DMS 273 treated with DMSO at 0.1 percent for 48 hours (cell line): ENCODE measurements at places on chromosomes 12 and 14.

DNA sequence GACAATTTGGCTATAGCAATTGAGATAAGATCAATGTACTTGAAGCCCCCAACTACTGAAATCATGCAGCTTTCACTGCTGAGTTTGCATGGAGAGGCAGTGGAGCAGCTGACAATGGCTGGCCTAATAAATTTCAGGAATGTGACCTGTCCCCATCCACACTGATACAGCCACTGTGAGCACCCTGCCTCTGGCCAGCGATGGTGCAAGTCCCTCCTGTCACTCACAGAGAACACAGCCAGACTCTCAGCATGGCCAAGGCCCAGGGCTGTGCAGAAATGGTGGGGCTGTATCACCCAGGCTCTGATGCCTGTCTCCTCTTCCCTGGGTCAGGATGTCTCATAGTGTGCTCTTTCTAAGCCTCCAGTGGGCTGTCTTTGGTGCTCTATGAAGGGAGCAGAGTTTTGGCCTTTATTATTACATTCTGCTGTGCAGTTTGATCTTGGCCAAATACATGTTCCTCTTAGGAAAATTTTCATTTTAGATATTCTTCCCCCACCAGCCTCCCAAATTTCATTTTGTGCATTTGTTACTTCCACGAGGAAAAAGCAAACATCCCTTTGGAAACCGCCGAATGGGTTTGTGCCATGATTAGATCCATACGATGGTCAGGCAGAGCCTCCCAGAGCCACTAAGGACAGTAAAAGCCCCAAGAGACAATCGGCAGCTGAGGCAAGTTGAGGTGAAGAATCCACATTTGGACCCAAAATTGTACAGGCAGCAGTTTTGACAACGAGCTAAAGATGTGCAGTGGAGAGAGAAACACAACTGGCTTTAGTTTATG, 85.1 kb upstream of the WSCD2 start:
- no peak for DNase-seq

- DNase-seq, result no peak
Measured at GRCh38 chr14:32075672-32076277, 1.3 kb upstream of the ARHGAP5 start.

DNA sequence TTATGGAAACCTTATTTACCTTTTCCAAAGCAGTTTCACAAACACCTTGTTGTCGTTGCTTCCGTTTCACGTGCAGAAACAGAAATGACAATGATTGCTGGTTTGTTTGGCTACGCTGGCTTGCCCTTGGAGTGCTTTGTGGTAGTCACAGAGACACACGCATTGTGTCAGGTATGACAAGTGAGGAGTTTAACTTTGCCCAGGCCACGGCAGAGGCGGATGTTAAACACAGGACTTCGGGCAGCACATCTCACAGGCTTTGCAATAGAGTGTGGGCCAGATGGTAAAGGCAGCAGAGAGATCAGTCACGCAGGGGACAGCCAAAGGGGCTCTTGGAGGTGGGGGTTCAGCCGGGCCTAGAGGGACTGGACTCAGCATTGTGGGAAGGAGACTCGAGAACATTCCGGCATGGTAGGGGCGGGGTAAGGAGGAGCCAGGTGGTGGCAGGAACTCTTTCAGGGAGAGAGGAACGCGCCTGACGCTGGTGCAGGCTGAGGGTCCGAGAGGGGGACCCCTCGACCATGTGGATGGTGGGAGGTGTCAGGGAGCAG, 59.8 kb upstream of the KCNA1 start:
- no peak for DNase-seq

DNA sequence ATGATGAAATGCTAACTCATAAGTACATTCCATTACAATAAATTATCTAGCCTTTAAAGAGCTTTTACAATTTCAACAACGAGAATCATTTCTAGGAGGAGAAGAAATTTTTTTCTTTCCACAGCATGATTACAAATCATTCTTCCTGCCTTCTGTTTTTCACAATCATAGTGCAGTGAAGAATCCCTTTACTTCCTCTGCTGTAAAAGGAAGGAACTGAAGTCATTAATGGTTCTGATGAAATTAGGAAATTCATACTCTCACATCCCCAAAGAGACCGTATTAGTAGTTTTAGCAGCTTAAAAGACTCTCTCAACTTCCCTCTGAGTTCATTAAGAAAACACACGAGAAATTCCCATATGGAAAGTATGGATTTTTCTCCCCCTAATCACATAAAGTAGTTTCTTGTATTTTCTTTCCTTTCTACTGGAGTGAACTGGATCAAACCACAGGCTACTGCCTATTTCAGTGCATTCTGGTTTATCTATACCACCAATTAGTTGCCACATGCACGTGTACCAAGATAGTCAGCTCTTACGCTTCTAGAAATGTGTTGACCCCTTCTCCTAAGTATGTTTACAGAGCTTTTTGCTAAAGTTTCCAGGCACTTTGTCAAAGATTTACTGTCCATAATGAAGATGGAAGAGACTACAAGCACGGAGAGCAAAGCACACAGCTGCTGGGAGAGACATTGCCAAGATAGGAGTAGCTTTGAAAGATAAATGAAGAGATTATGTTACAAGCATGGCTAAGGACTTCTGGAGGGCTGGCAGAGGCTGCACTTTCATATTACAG, 58.9 kb upstream of the KITLG start:
- DNase-seq, result peak; percentile 75

GRCh38 chr14:92584816-92585215, 71.2 kb downstream of the RIN3 start:
- DNase-seq, result no peak

- DNase-seq, result peak; percentile 72
Measured at GRCh38 chr12:105920161-105920684, 218.5 kb downstream of the NUAK1 start.

GRCh38 chr14:69625299-69626131, 14.1 kb downstream of the SUSD6 start:
- DNase-seq, result no peak

GRCh38 chr14:70856851-70857495, 47.7 kb upstream of the MAP3K9 start:
- no peak for DNase-seq

DNA sequence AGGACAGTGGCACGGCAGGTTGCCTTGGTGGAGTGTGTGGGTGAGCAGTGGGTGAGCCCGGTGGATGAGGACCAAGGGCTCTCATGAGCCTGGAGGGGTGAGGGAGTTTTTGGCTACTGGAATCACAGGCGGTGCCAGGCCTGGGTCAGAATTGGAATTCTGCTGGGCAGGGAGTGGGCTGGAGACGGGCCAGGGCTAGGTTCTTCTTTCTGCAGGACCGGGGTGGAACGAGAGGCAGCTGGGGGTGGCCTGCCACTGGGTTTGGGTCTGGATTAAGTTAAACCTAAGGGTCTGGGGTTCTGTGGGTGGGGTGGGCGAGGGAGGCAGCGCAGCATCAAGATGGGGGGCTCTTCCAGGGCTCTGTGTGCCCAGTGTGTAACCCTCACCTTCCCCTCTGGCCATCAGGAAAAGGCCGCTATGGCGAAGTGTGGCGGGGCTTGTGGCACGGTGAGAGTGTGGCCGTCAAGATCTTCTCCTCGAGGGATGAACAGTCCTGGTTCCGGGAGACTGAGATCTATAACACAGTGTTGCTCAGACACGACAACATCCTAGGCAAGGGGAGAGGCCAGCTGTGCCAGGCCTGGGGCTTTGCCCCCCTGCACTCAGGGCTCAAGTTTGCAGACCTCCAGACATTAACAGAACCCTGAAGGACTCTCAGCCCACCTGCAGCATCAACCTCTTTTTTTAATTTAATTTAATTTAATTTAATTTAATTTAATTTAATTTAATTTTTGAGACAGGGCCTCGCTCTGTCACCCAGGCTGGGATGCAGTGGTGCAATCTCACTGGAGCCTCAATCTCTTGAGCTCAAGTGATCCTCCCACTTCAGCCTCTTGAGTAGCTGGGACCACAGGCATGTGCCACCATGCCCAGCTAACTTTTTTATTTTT, 7.0 kb downstream of the ACVRL1 start:
- no peak for DNase-seq

GRCh38 chr12:4386801-4387200, 7.3 kb upstream of the FGF23 start:
- DNase-seq, result no peak

GRCh38 chr12:12606781-12607589, 4.7 kb upstream of the CREBL2 start:
- DNase-seq, result no peak

DNA sequence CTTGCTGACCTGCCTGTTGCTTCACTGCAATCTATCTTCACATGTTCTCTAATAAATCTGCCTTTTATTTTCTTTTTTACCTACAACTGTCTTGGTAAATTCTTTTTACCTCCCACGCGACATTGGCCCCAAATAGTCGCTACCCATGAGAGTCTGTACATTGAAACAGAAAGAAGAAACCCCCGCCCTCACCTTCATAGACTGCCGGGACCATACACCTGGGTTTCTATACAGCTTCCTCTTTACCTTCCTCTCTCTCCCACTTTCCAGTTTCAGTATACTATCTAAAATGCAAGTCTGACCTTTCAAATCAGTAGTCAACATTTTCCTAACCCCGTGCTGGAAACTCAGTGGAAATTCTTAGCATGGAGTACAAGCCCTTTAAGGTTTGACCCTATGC, 4.8 kb downstream of the SLC8A3 start:
- DNase-seq, result no peak

GRCh38 chr14:69107407-69108003, 45.4 kb downstream of the DCAF5 start:
- DNase-seq, result peak; percentile 66

GRCh38 chr12:105487963-105488362, 157.5 kb downstream of the C12orf75 start:
- no peak for DNase-seq

GRCh38 chr12:4538207-4539160, at the start of gene RAD51AP1:
Gene RAD51AP1 (plus strand): TSS chr12:4538890. CDS start chr12:4538940, 50 bp downstream.
- peak; percentile 73 for DNase-seq

DNA sequence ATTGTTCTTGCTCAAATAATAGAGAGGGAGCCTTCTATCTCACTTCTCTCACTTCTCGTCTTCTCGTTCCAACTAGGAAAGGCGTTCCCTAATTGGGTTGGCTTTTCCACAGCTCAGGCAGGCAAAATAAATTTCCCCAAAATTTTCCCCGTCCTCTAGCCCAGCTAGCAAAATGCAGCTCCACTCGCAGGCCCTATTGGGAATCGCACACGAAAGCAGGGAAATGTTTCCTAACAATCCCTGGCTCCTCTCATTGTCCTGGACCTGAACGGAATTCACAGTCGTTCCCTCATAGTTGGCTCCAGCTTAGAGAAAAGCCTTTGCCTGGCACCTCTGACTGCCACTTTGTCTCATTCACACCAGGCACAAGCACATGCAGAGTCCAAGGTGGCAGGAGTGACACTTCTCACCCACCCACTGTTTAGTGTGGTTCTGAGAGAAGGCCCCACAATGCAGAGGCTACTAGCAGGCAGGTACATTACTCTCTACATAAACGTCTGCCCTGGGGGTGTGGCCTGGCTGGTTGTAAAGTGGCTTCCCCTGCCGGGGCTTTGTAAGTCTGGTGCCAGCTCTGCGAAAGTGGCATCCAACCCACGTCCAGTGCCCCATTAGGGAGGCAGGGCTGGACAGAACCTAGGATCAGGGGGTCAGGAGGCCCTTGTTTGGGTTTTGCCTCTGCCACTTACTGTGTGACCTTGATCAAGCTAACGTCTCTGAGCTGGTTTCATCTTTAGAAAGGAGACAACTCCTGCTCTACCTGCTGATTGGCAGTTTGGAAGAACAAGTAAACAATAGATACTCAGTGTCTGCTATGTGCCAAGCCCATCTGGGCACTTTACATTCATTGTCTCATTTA, 4.2 kb downstream of the SERPINA10 start:
- no peak for DNase-seq

DNA sequence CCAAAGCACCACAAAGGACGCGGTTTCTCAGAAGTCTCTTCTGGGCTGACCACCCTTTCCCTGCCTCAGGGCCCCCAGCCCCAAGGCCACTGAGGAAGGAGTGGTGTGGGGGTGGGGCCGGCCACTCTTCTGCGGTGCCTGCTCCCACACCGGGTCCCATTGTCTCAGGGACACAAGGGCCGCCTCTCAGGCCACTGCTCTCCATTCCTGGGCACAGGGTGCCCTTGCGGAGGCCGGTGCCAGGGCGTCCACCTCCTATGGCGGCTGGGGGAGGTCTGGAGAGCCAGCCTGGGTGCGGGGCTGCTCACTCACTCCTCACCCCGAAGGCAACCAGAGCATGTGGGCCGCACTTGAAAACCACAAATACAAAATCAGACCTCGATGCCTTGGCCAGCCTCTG, 44.1 kb downstream of the PRIMA1 start:
- DNase-seq, result no peak

DNA sequence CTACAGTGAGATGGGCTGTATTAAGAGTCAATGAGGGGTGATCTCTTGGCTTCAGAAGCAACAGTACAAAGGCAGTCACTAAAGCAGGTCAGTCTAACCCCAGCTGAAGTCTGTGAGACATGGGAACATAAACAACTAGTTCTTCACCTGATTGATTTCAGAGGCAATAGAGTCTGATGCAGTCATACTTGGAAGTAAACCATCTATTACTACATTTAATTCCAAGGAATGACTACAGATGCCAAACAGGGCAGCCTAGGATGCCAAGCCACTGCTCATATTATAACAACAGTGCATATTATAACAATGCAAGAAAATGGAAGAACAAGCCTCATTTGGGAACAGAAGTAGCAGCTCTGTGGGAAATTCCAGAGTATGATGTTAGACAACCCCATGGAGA, 35.8 kb downstream of the GRIN2B start:
- no peak for DNase-seq

DNA sequence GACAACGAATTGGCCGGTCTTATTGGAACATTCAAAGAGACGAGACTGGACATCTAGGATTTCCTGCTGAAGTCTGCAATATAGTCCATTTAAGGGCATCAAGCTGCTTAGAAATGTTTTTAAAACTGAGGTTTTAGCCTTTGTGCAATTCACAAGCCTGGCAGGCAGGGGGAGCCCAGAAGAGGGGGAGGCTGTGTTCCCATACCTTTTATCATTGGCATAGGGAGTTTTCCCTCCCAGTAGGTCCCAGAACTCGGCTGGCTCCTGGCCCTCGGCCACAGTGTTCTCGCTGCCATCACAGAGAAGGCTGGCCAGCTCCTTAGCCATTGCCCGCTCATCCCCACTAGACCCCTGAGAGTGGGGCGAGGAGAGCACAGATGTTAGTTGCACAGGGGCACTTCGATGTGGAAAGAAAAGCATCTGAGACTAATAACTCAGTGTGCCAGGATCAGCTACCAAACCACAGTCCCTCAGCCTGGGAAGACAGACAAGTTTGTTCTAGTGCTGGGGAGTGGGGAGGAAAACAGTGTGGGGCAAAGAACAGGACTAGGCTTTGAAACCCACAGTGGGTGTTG, 15.1 kb downstream of the AVIL start:
- DNase-seq, result peak; percentile 16
